ENCODE measurements at places on chromosomes 16 and 17. TPM values are rescaled to one million over a fixed set of nuclear protein-coding genes. Genes with fewer than 3 reads are reported as not detected.

- no peak overlapping the region for H3K27ac ChIP-seq
- peaks cover 36% of the 10 kb centered on the region for H3K36me3 ChIP-seq
Observed at GRCh38 chr16:84879569-84880487, 60.0 kb downstream of the CRISPLD2 start.

DNA sequence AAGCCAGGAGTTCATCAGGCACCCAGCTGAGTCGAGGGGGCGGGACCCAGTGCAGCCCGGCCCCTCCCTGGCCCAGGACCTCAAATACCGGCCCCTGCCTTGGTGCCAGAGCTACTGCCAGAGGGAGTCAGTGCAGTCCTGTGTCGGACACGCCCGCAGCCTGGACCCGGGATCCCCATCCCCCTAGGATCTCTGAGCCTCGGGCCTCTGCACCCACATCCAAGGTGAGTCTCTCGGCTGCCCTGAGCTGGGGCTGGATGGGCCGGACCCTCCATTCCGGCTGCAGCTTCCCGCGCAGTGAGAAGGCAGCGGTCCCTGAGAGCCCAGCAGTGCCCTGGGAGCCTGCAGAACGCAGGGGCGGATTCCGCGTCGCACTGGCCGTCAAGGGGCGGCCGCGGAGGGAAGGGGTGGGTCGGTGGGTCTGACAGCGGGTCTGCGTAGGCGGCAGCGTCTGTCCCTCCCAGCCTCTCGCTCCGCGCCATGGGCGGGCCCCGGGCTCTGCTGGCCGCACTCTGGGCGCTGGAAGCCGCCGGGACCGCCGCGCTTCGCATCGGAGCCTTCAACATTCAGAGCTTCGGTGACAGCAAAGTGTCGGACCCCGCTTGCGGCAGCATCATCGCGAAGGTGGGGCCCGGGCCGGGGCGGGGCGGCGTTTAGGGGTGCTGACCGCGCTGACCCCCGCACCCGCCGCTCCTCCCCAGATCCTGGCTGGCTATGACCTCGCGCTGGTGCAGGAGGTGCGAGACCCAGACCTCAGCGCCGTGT lies at the start of gene DNASE1L2:
Gene DNASE1L2 (plus strand): TSS at position 108 of the 765 bp plus-strand sequence. CDS start 373 bp downstream, at position 481.
- no peak within 1 kb of the TSS for H3K27ac ChIP-seq
- DNase-seq = no peak
- H3K4me1 ChIP-seq = peaks cover 25% of the 10 kb centered on the region
- peak within 1 kb of the TSS; percentile 55 for H3K4me3 ChIP-seq

- H3K27me3 ChIP-seq = no peaks in the 10 kb centered on the region
- no peak overlapping the region for H3K4me3 ChIP-seq
- no peaks in the 10 kb centered on the region for H3K36me3 ChIP-seq
Observed at GRCh38 chr16:56742030-56742984, 12.4 kb downstream of the NUP93 start.

- H3K27ac ChIP-seq = peak overlapping the region; percentile 77
- H3K4me3 ChIP-seq = no peak overlapping the region
- peaks cover 32% of the 10 kb centered on the region for H3K4me1 ChIP-seq
- H3K36me3 ChIP-seq = peaks cover 84% of the 10 kb centered on the region
Observed at GRCh38 chr17:47604598-47604927, 45.2 kb upstream of the KPNB1 start.

DNA sequence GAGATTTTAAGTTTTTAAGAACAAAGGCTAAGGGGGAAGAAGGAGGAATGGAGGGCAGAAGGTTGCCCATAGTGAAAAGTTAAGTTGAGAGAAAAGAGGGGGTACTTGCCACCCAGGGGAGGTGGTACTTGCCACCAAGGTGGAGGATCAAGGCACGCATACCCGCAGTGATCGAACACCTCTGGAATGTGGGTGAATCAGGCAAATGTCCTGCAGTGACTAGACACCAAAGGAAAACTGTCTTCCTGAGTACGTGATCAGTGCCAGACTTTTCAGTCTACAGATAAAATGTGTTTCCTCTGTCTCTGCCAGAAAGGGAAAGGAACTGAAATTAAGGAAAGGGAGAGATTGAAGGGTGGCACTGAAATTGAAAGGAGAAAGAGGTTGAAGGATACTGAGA lies 2285.3 kb downstream of the TP53TG3F start:
- no peaks in the 10 kb centered on the region for H3K27me3 ChIP-seq
- no peaks in the 10 kb centered on the region for H3K36me3 ChIP-seq
- H3K27ac ChIP-seq = no peak overlapping the region
- DNase-seq = no peak

GRCh38 chr16:87657621-87658192 lies 55.4 kb downstream of the JPH3 start:
- no peak for DNase-seq
- H3K4me3 ChIP-seq = no peak overlapping the region
- no peak overlapping the region for H3K27ac ChIP-seq
- no peaks in the 10 kb centered on the region for H3K36me3 ChIP-seq
- H3K4me1 ChIP-seq = no peaks in the 10 kb centered on the region

- no peaks in the 10 kb centered on the region for H3K27me3 ChIP-seq
- H3K4me3 ChIP-seq = no peak overlapping the region
- peaks cover 76% of the 10 kb centered on the region for H3K4me1 ChIP-seq
- no peak for DNase-seq
- peak overlapping the region; percentile 99 for H3K27ac ChIP-seq
Observed at GRCh38 chr16:83906683-83907082, 7.8 kb downstream of the MLYCD start.

DNA sequence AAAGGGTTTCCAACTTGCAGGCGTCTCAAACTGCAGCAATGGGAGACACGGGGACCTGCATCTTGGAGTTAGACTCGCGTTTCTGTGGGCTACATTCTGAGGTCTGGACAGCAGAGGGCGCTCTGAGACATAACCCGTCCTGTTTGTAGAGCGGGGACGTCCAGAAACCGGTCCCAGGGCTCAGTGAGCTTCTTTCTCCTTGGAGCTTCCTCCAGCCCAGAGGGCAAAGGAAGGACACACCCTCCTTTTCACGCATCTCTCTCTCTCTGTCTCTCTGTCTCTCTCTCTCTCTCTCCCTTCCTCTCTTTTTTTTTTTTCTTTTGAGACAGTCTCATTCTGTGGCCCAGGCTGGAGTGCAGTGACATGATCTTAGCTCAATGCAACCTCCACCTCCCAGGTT lies 19.8 kb downstream of the COX4I1 start:
- H3K27me3 ChIP-seq = peaks cover 76% of the 10 kb centered on the region
- no peak overlapping the region for H3K4me3 ChIP-seq
- H3K36me3 ChIP-seq = no peaks in the 10 kb centered on the region
- H3K4me1 ChIP-seq = no peaks in the 10 kb centered on the region

DNA sequence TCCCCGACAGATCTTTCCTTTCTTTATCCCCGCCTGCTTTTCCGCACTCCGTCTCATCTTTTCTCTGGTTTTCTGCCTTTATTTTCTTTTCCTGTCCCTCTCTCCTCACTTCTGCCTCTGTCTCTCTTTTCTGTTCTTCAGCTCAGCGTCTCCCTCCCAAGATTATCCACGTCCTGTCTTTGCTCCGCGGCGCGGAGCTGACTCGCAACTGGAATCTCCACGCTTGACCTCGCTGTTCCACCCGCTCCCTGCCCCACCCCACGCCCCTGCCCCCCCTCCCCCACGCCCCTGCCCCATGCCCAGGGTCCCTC lies 4.9 kb upstream of the LHX1 start:
- no peaks in the 10 kb centered on the region for H3K36me3 ChIP-seq
- H3K27ac ChIP-seq = no peak overlapping the region
- H3K4me1 ChIP-seq = peaks cover 64% of the 10 kb centered on the region
- no peak for DNase-seq
- peaks cover 100% of the 10 kb centered on the region for H3K27me3 ChIP-seq
- H3K4me3 ChIP-seq = peak overlapping the region; percentile 43

- H3K4me1 ChIP-seq = peaks cover 75% of the 10 kb centered on the region
- peak overlapping the region; percentile 96 for H3K4me3 ChIP-seq
- peak overlapping the region; percentile 7 for H3K27ac ChIP-seq
- no peaks in the 10 kb centered on the region for H3K27me3 ChIP-seq
- DNase-seq = no peak
Observed at GRCh38 chr17:28043741-28044140, 1.3 kb downstream of the NLK start.

DNA sequence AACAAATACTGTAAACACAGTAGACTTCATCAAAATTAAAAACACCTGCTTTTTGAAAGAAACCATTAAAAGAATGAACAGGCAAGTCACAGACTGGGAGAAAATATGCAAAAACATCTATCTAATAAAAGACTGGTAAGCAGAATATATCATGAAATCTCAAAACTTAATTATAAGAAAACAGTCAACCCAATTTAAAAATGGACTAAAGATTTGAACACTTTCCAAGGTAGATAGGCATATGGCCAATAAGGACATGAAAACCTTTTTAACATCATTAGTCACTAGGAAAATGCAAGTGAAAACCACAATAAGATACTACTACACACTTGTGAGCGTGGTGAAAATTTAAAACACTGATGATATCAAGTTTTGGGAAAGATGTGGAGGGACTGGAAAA lies 218.7 kb downstream of the CEP112 start:
- no peaks in the 10 kb centered on the region for H3K27me3 ChIP-seq
- H3K36me3 ChIP-seq = peaks cover 5% of the 10 kb centered on the region
- no peak for DNase-seq

GRCh38 chr17:16100737-16101400 lies 101.2 kb downstream of the TTC19 start:
- no peak overlapping the region for H3K4me3 ChIP-seq
- H3K4me1 ChIP-seq = no peaks in the 10 kb centered on the region
- no peak overlapping the region for H3K27ac ChIP-seq
- H3K27me3 ChIP-seq = no peaks in the 10 kb centered on the region

DNA sequence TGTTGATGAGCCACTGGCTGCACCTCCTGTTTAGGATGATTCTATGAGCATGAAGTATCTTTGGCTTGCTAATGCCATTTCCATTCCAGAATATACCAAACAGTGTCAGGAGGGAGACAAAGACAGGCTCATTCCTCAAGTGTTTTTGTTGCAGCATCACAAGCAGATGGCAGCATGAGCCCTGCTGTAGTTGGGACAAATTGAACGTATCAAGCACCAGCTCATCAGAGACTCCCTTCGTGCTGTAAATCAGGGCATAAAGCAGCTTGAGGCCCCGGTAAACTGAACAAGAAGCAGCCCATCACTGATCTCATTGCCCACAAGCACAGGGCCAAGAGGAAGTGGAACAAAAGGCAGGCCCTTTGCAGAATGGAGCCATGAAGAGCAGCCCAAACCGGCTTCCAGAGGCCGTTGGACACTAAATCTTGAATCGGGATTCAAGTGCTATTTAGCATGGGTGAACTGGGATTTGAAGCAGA lies 45.9 kb upstream of the HS3ST3A1 start:
- H3K27ac ChIP-seq = no peak overlapping the region
- no peak for DNase-seq

GRCh38 chr16:57013229-57013628 lies 23.9 kb downstream of the NLRC5 start:
- H3K4me3 ChIP-seq = no peak overlapping the region
- H3K27ac ChIP-seq = peak overlapping the region; percentile 82
- peaks cover 17% of the 10 kb centered on the region for H3K4me1 ChIP-seq
- H3K27me3 ChIP-seq = no peaks in the 10 kb centered on the region

The STX1B gene
- 0.77 TPM for total RNA-seq

The SYNGR3 gene
- total RNA-seq = 0.38 TPM

The HAGHL gene
- 12.0 TPM for total RNA-seq

The KCNAB3 gene
- 0.30 TPM for total RNA-seq

The FZD2 gene
- 4.0 TPM for total RNA-seq
